Stimulated activated CD4-positive, alpha-beta T cell treated with anti-CD3 and anti-CD28 coated beads, Interleukin-1b, Interleukin-23, amount 100 ng/mL, for 1 hour (primary cell): ENCODE measurements at places on chromosomes 12 and 14.

GRCh38 chr12:3698218-3698974 is 54.5 kb downstream of the CRACR2A start:
- DNase-seq = no peak

DNA sequence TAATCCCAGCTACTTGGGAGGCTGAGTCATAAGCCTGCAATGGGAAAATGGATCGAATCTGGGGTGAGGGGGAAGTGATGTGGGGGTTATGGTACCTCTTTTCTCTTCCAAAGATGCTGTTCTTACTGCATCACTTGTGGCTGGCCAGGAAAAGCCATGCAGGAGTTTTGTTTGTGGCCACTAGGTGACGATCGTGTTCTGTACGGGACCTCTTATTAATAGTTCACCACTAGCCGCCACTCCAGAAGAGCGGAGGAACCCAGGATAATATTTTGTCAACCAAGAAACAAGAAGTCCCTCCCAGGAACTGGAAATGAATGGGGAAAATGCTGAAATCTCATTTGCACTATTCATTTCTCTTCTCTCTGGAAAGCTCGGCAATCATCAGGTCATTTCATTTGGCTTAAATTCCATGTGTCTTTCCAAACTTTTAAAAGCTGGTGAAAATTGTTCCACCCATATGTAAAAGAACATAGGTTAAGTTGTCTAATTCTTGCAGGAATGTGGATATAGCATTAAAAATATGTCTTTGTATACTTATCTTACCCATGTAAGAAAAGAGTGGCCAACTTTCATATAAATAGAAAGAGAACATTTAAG is 8.9 kb downstream of the GPR65 start:
- no peak for DNase-seq

GRCh38 chr14:98234208-98234607 is 1037.8 kb downstream of the BCL11B start:
- no peak for DNase-seq

DNA sequence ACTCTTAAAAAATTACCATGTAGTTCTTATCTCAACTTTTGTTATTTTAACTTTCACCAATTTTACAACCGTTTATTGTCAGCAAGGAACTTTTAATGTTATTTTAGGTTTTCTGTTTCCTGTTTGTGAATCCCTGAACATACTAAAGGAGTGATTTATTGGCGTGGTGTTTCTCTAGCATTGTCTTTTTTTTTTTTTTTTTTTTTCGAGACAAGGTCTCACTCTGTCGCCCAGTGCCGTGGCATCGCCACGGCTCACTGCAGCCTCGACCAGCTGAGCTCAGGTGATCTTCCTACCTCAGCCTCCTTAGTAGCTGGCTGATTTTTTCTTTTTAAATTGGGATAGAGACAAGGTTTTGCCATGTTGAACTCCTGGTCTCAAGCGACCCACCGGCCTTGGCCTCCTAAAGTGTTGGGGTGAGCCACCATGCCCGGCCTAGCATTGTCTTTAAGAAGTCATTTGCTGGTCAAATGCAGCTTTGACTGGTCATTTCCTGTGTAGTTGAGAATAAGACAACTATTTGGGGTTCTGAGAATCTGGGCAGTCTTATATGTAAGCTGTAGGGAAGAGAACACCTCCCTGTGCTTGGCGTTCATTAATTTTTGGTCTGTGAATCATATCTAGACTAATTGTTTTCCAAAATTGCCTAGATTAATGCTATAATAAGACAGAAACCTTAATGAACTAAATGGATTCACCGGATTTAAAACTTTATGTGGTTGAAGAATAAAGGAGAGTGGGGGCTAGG is 2.1 kb downstream of the WASHC4 start:
- no peak for DNase-seq

GRCh38 chr12:78120866-78121560 is 290.3 kb downstream of the NAV3 start:
- DNase-seq = no peak

DNA sequence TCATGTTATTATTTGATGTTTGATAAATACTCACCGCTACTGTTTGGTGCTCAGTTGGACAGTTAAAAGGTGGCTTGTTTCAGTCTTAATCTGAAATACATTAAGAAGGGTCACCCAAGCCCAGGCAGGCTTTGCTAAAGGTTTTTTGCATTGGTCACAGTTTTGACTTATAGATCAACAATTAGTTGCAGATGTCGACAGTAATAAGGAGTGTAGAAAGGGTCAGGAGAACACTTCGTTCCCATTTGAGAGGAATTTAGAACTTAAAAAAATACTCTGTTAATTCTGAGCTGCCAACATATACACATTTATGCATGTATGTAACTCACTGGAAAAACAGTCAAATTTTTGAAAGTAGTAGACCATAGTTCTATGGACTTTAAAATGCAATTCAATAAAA is 130.3 kb downstream of the TMEM30B start:
- DNase-seq = no peak

DNA sequence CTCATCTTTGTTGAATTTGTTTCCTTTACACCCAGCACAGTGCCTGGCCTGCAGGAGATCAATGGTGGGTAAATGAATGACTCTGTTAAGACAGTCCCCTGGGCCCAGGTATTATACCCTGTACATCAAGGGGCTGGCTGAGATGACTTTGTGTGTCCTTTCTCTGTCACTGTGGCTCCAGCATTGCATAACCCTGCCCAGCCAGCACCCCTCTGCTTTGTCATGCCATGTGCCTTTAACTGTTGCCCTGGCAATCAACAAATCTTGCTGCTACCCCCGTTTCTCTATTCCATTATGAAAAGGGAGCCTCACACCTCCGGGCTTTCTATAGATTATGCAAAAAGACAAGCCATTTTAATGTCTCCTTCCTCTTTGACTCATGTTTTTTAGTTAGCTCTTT is 7.6 kb upstream of the FLVCR2 start:
- DNase-seq = no peak

DNA sequence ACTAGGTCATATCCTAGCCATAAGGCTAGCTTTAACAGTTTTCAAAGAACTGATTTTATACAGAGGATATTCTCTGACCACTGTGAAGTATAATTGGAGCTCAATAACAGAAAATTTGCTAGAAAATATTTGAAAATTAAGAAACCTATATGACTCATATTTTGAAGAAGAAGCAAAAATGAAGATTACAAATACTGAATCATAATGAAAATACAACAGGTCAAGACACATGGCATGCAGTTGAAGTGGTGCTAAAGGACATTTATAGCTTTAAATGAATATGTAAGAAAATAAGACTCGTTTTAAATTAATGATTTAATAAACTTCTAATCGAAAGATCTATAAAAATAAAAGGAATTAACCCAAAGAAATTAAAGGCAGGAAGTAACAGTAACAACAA is 1234.6 kb downstream of the SLC16A7 start:
- DNase-seq = no peak
